Esophagus squamous epithelium (tissue), 5 donors: ENCODE measurements at places on chromosomes 7 and 10.

DNA sequence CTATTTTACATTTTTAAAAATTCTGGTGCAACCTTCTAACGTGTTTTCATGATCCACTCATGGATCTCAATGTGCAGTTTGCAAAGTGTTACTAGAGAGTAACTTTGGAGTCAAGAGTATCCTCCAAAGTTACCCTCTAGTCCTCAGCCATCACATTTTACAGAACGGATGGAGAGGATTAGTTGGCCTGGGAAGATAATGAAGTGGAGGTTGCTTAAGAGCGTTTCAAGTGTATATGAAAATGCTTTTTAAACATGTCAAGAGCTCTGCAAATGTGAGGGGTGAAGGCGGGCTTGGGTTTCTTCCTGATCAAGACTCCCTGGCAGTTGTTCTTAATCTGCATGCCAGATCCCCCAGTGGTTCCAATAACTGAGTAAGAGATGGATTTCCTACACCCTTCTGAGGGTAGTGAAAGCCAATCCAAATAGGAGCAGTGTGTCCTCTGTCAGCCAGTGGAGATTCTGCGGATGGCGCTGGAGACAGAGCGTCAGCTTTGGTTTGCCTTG lies 299.4 kb upstream of the NPVF start:
- DNase-seq, result no peak

- no peak for DNase-seq
These were observed 131.0 kb upstream of the BET1 start for GRCh38 chr7:94135180-94135579.

DNA sequence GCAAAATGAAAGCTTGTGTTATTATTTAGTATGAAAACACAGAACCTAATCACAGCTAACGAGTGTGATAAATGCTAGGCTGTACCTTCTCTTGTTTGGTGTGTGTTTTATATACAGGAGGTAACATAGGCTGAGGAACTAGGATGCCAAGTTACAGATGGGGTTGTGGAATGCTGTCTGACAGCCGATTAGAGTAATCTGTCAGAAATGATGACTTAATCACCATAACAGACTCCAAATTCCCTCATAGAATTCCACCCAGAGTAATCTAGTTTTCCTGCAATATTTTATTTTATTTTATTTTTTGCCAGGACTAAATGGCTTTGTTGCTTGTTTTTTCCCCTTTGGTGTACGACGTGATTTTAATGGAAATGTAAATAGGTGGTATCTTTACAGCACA lies 221.2 kb downstream of the CELF2 start:
- DNase-seq, result no peak

- no peak for DNase-seq
These were observed 37.1 kb downstream of the SVOPL start for GRCh38 chr7:138663725-138664710.

- no peak for DNase-seq
These were observed 10.7 kb upstream of the OGA start for GRCh38 chr10:101828766-101829551.
